ENCODE measurements at places on chromosomes 1 and 21.

- no peak for DNase-seq
Measured at GRCh38 chr21:27953340-27954045, 986.6 kb upstream of the ADAMTS5 start.

DNA sequence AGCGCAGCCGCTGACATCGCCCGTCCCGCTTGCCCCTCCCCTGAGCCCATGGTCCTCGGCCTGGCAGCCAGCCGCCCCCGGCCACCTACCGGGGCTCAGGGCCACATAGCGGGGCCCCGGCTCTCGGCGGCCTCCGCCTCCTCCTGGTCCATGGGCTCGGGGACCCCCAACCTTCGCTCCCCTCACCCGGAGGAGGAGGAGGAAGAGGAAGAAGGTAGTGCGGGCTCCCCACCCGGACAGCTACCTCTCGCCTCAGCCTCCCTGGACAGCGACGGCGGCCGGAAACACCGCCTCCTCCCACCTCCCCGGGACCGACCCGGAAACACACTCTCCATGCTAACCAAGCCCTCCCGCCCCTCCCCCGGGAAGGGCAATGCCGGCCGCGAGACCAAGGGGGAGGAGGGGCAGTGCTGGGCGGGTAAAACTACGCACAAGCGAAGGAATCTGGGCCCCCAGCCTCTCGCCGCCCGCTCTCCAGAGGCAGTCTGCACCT, at the start of gene KIAA0319L:
KIAA0319L (minus strand) TSS at position 286 of the 493 bp plus-strand sequence. CDS start 2,912 bp downstream, outside the sequence.
- peak; percentile 93 for DNase-seq

- DNase-seq: no peak
Measured at GRCh38 chr1:239803781-239804180, 287.9 kb upstream of the FMN2 start.

GRCh38 chr1:239526391-239526790, 140.0 kb downstream of the CHRM3 start:
- DNase-seq: no peak

GRCh38 chr1:216075339-216075738, 347.9 kb downstream of the USH2A start:
- DNase-seq: no peak

- DNase-seq: no peak
Measured at GRCh38 chr1:202145068-202145743, 669 bp upstream of the ARL8A start.

DNA sequence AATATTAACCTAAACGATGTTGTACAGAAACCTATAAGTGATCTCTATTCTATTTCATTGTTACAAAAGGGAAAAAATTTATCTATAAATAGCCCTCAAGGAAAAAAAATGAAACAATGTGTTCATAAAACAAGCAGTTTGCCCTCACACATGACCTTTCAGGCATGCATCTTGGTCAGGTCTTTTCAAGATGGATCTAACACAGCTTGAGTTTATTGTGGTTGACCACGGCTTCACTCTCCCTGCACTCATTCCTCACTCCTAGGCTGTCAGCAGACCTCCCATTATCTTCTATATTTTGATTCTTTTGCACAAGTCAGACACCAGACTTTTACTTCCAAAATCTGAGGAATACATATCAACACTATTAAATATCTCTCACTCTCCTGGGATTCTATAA, 544.3 kb downstream of the KCNT2 start:
- no peak for DNase-seq

GRCh38 chr1:3069491-3070308, 697 bp downstream of the PRDM16 start:
- DNase-seq: peak; percentile 92

DNA sequence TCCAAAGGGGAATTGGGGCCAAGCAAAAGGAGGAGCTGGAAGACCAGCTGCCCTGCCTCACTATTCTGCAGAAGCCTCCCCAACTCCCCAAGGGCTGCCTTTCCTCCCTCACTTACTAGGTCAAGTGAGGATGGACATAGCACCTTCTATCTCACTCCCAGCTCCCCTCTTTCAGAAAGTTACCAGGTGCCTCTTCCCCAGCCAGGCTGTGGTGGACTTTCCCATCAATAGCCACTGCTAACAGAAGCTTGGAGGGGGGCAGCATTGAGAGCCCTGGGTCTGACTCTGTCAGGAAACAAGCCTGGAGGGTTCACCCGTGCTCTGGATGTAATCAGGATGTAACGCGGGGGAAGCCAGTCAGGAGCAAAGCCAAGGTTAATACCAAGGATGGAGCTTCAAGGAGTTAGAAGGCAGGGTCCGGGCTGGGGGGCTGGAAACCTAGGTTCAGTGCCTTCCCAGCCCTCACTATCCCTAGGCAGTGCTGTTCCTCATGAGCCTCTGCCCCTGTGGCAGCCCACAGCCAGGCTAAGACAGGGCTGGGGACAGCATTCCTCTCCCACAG, 127.8 kb upstream of the NGF start:
- no peak for DNase-seq

GRCh38 chr1:156421062-156421938, 52.3 kb downstream of the RHBG start:
- DNase-seq: peak; percentile 95

- no peak for DNase-seq
Measured at GRCh38 chr1:32768110-32768850, 48.9 kb downstream of the YARS1 start.

GRCh38 chr1:3471356-3472087, 17.1 kb downstream of the ARHGEF16 start:
- DNase-seq: peak; percentile 91

DNA sequence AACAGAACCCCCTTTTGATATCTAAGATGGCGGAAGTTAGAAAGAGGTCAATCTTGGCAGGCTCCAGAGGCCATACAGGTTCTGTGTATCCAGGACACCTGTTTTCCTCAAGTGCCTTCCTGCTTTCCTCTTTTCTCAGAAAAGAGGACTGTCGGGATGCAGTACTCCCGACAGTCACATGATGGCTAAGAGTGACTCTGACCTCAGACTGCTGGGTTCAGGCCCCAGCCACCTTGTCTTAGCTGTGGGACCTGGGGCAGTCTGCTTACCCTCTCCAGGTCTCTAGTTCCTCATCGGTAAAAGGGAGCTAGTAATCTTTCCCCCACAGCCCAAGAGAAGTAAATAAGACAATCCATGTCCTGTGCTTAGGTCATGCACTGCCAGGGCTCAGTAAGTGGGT, 29.9 kb downstream of the STK40 start:
- no peak for DNase-seq

- DNase-seq: no peak
Measured at GRCh38 chr1:8203056-8203455, 114.9 kb upstream of the SLC45A1 start.

GRCh38 chr21:36425286-36425685, 40.1 kb downstream of the CHAF1B start:
- no peak for DNase-seq

- DNase-seq: peak; percentile 94
Measured at GRCh38 chr21:45542242-45542666, at the start of gene SLC19A1. SLC19A1 (minus strand) TSS chr21:45542440; CDS start chr21:45537959, 4,481 bp downstream.

DNA sequence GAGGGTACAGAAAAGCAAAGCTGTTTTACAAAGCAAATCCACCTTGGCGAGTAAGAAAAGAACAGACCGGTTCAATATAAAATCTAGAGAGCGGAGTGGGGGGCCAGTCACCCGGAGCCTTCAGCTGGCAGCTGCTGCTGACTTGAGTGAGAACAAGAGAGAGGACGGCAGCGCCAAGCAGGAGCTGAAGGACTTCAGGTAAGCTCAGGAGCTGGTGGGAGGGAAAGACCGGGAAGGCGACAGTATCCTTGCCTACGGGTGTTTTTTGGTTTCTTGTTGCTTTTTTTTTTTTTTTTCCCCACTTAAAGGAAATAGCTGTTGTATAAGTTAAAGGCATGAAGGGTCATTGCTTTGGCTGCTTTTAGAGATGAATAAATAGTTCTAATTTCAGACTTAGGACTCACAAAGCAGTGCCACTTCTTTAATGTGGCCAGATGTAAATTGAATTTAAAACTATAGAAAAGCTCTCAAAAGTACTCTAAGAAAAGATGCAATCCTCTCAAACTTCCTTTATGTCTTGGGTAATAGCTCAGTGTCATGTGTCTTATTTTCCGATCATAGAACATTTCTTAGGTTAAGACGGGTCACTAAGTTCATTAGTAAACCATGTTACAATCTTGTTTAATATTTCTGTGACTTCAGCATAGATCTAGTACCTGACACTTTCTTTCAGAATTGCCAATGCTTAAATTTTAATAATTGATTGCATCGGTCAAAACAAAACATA, 82.8 kb downstream of the PRDM2 start:
- DNase-seq: no peak

DNA sequence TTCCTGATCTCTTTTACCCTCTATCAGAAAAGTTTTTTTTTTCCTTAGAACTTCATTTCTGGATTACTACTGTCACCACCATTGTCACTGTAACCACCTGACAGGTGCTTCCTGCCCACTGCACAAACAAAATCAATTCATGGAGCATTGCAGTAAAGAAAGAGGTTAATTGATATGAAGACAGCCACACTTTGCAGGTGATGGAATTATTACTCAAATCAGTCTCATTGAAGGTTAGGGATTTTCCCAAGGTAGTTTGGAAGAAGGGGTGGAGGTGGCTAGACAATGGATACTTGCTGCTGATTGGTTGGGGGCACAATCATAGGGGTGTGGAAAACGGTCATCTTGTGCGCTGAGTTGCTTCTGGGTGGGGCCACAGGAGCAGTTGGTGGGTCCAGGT, 230.8 kb upstream of the CACYBP start:
- DNase-seq: no peak

- no peak for DNase-seq
Measured at GRCh38 chr1:66048011-66048410, 255.3 kb downstream of the PDE4B start.

GRCh38 chr1:159092036-159092760, 15.6 kb upstream of the AIM2 start:
- no peak for DNase-seq

GRCh38 chr1:46703927-46704641, 14.8 kb downstream of the EFCAB14 start:
- no peak for DNase-seq

GRCh38 chr1:34686531-34686930, 68.3 kb upstream of the GJB5 start:
- no peak for DNase-seq

- no peak for DNase-seq
Measured at GRCh38 chr1:186896211-186896610, 67.5 kb downstream of the PLA2G4A start.

- DNase-seq: no peak
Measured at GRCh38 chr21:25898671-25899070, 163.9 kb downstream of the GABPA start.

DNA sequence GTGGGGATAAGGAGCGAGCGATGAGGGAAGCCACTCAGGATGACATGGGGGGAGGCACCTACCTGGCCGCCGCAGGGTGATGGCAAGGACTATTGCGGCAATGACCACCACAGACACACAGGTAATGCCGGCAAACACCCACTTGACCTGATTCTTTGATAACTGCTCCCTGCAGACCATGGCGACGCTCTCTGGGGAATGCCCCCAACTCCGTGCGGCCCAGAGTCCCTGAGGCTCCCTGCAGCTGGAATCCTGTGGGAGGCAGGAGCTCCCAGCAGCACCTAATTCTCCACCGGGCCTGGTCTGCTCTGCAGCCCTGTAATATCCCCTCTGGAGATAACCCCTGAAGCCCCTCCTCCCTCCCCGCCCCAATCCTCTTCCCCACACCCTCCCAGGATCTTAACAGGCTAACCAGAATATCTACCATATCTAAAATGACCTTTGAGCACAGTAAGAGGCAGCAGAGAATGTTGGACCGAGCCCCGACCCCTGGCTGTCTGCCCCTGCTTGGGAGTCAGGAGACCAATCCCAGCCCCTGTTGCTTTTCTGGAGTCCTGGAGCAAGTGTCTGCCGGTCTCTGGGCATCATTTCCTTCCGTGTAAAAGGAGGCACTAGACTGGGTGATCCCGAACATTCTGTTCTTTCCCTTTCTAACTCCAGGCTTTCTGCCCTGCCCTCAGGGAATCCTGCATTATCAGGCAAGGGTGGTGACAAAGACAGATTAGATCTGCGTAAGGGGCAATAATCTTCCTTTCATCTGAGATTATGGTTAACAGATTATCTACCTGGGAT, at the start of gene FAM151A:
FAM151A (minus strand) TSS at position 310 of the 792 bp plus-strand sequence; CDS start at position 180, 130 bp downstream.
- DNase-seq: peak; percentile 58

DNA sequence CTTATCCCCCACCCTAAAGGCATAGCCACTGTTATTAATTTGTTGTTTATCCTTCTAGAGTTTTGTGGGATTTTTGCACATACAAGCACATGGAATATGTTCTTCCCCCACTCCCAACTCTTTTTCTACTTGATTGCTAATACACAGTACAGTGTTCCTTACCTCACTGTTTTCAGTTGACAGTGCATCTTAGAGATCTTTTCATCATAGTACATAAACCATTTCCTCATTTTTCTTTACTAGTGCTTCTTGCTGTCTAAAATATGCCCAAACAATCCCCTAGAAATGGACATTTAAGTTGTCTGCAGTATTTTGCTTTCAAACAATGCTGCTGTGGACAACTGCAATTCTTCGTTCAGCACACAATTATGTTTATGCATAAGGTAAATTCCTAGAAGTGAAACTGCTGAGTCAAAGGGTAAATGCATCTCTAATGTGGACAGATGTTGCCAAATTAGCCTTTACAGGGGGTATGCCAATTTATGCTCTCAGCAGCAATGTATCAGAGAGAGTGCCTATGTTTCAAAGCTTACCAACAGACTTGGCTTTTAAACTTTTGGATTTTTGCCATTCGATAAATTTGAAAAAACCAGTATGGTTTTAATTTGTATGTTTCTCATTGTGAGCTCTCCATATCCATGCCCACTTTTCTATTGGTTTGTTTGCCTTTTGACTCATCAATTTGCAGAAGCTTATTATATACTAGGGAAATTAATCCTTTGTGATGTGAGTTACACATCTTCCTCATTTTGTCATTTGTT, 132.6 kb downstream of the MRPS6 start:
- no peak for DNase-seq

DNA sequence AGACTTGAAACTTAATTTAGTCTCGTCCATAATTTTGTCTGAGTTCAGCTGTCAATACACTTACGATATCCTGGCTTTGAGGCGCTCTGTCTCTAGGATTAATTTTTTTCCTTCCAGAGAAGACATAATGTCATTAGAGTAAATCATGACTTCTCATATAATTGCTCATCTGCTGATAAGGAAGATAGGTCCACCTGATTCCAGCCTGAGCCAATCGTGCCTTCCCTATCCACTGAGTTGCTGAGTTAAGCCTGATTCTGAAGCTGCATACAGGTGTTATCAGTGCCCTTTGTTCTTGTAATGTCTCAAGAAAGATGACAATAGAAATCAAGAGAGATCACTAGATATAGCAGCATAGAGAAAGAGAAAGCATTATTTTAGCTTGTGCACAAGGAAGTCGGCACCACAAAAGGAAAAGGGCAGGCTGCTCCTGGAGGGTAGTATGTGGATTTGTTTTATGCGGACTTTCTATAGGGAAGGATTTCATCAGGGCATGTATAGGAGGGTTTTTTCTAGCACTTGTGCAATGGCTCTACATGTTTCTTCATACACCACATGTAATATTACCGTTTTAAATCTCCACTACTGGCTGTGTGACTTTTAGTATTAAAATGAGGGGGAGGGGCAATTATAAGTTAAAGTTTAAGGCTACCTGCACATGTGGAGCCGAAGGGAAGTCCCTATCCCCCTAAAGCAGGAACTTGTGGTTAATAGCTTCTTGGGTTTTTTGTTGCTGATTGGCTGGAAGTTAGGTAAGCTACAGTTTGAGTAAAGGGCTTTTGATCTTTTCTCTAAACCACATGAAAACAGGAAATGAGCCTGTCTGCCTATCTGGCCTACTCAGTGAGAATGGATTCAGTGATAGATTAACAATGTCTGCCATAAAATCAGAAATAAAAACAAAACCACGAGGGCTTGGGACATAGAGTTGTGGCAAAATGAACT, 133.4 kb downstream of the PLPPR5 start:
- DNase-seq: no peak

Measured in HuH-7 (cell line).